ENCODE measurements at places on chromosomes 2 and 18.

DNA sequence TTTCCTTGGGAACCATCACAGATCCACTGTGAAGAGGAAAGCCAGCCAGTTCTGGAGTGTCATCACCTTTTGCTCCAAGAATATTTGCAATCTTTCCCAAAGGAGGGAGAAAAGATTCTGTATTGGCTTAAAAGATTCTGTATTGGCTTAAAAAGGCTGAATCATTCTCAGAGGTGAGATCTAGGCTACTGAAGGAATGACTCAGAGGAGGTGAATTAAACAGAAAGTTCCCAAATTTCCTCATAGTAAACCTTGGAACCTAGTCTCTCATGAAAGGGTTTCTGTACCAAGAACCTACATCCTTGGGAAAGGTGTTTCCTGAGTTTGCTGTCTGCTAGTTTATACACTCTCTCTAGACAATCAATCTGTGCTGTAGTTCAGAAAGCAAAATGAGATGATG is 34.1 kb upstream of the GRB14 start:
- no peak for DNase-seq

- DNase-seq, result no peak
Measured at GRCh38 chr2:11567631-11568031, 33.8 kb downstream of the GREB1 start.

DNA sequence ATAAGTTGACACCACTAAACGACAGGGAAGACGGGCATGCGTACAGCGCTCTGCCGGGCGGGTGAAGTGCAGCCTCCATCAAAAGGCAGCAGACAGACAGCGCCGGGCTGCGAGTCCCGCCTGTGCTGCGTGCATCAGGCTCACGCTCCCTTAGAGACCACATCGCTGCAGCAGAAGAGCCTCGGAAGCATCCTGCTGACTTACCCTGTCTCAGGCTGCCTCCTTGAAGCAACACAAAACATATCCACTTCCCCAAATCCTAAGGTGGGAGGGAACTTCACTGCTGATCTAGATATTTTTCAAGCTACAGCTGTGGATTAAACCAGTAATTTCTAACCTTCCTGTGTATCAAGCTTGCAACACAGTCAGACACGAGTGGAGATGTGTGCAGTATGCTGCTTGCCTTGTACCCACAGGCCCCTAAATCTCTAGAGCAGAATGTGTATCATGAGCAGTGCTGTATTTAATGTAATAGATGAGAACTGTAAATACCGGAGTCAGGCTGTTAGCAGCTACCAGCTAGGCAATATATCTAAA is 6.4 kb downstream of the MYT1L start:
- DNase-seq, result no peak

DNA sequence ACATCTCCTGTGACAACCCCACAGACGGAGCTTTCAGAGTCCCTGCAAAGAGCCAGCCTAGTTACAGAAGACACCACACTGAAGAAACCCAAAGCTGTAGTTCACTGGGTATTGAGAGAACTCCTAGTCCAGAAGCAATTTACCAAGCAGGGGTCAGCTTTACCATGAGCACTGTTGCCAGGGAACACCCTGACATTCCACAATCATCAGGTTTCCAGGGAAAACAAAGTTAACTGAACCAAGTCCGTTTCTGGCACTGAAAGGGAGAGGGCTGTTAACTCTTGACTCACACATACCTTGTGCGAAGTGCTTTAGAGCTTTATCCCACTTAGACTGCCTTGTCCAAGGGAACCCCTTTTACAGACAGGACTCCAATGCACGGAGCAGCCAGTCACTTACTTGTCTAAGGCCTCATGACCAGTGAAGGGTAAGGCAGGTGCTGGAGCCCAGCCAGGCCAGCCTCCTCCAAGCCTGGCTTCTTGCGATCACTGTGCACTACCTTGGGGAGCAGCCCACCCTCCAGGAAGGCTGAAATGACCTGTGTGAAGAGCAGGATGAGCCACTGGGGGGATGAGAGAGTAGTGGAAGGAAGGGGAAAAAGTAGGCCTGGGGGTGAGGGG is 53.9 kb downstream of the REEP1 start:
- DNase-seq, result no peak

DNA sequence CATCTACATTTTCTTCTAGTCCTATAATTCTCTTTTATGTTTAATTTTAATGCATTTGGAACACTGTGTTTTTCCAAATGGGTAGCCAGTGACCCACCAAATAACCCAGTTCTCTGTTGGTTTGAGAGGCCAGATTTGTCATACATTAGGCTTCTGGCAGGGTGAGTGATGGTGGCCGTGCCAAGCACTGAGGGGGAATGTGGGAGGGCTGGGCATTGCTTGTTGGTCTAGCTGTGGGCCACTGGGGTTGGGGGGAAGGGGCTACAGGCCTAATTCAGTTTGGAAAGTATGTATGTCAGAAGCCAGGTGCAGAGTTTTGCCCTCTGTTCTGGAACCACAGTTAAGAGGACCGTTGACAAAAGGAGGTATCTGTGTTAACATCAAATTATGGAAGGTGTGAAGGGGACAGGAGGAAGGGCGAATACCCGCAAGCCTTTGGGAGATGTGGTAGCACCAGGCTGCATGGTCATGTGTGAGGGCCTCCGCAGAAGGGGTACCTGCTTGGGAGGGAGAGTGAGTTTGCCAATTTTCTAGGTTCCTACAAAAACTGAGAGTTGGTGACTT is 38.1 kb upstream of the SCLY start:
- DNase-seq, result no peak

- no peak for DNase-seq
Measured at GRCh38 chr2:113973810-113974209, 83.9 kb downstream of the ACTR3 start.

DNA sequence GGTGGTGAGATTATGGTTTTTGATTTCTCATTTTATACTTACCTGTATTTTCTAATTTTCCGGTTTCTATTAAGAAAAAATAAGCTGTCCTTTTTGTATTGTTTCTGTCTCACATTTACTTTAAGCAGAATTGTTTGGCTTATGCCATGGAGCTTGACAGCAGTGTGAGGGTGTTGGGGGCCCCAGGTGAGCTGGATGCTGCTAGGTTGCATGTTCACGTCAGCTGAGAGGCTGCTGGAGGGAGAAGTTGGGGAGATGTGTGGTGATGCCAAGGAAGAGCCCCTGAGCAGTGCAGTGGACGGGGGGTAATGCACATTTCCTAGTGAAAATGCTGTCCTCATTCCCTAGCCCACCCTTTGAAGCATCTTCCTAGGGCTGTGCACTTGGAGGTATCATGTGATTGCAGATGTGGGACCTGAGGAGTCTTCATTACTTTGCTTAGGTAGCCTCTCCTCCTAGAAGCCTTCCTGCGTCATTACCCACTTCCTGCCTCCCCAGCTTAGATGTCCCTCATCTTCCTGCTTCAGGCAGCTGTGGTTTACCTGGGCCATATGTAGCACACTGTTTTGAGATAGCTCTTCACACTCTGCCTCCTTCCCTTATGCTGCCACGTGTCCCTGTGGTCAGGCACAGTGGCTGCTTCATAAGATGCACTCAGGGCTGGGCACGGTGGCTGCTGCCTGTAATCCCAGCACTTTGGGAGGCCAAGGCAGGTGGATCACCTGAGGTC is 16.2 kb downstream of the ATG16L1 start:
- peak; percentile 41 for DNase-seq

GRCh38 chr2:170177950-170178781 is at the start of gene MYO3B:
Gene MYO3B (plus strand): TSS chr2:170178147. CDS start chr2:170178288, 141 bp downstream.
- no peak for DNase-seq

GRCh38 chr2:27077231-27077630 is 1.2 kb upstream of the EMILIN1 start:
- no peak for DNase-seq

DNA sequence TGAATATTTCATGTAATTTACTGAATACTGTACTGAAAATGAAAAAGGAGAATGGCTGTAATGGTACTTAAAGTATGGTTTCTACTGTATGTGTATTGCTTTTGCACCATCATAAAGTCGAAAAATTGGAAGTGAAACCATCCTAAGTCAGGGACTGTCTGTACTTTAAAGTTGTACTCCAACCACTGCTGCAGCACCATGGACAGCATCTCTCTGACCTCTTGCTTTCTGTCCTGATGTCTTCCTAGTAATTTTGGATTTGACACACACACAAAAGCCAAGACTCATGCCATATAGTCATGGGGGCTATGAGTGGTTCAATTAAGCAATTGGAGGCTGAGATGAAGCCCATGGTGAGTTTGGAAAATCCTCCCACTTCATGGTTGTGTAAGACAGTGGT is 256.3 kb upstream of the PKDCC start:
- DNase-seq, result peak; percentile 22

- DNase-seq, result peak; percentile 36
Measured at GRCh38 chr18:21134895-21135294, 23.3 kb upstream of the ROCK1 start.

DNA sequence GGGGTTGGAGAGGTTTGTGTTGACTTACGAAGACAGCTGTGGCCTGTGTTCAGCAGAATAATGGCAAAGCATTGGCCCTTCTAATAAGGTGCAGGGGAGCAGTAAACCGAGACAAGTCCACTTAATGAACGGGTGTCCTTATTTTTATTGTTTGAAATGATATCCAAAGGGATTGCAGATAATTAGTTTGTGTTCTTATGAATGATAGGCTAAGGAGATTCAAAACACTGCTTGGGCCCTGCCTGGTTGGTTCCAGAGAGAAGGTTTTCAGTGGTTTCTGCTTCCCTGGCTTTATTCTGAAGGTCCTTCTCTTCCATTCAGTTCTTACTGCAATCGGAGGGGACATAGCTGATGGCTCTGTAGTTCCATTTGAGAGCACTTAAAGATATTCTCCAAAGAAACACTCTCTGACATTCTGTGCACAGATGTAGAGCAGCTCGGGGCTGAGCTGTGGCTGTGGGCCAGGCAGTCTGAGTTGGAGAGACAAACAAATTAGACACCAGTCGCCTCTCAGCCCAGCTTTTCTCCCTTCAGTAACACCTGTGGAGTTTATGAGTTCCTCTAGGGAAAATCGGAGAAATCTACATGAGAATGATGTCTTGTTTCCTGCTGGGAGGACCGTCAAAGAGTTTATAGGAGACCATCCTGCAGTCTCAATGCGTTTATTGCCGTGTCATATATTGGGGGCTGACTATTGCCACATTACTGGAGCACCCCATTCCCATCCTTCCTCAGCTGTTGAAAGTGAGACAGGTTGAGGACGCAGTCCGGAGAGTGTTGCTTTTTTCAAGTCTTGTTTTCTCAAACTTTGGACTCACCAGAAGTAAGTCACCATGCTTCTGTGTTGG is 6.5 kb downstream of the GREB1 start:
- DNase-seq, result no peak
